ENCODE measurements at places on chromosomes 6 and 20. TPM values are rescaled to one million over a fixed set of nuclear protein-coding genes. Genes with fewer than 3 reads are reported as not detected.

GRCh38 chr6:52595000-52595795, 18.3 kb upstream of the TRAM2 start:
- peak; percentile 61 for DNase-seq

DNA sequence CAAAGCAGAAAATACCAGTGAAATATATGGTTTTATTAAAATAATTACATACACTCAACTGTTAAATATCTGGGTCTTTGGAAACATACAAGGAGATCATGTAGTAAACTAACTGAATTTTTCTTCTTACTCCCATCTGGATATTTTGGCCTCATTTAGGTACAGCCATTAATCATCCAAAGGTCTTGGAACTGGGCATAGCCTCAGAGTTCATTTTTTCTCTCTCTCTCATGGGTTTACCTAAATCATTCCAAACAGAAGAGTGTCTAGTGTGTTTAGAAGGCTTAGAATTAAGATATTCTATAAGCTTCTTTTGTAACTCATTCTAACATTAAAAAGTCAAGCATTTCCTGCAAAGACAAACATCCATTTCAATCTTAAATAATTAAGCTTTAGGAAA, 79.4 kb downstream of the HMGCLL1 start:
- DNase-seq: no peak

SYCP2L gene
- total RNA-seq: 0.26 TPM

MUC21 gene
- total RNA-seq: 0.53 TPM

FKBP1C gene
- not detected for total RNA-seq

Measured in bronchial epithelial cell (primary cell).